ENCODE measurements at places on chromosomes 1 and 21. TPM values are rescaled to one million over a fixed set of nuclear protein-coding genes. Genes with fewer than 3 reads are reported as not detected.
A peak's percentile ranks its signal among the peaks of the same experiment; 100 is the strongest.

- H3K4me3 ChIP-seq, result no peak overlapping the region
- H3K27me3 ChIP-seq, result peaks cover 49% of the 10 kb centered on the region
- no peaks in the 10 kb centered on the region for H3K36me3 ChIP-seq
- H3K4me1 ChIP-seq, result no peaks in the 10 kb centered on the region
- no peak for DNase-seq
Measured at GRCh38 chr1:20202166-20202565, 15.8 kb upstream of the PLA2G2C start.

GRCh38 chr1:13960375-13960987 is 260.5 kb downstream of the PRDM2 start:
- H3K4me1 ChIP-seq, result peaks cover 4% of the 10 kb centered on the region
- H3K27me3 ChIP-seq, result peaks cover 66% of the 10 kb centered on the region
- DNase-seq, result peak; percentile 32
- H3K36me3 ChIP-seq, result no peaks in the 10 kb centered on the region

DNA sequence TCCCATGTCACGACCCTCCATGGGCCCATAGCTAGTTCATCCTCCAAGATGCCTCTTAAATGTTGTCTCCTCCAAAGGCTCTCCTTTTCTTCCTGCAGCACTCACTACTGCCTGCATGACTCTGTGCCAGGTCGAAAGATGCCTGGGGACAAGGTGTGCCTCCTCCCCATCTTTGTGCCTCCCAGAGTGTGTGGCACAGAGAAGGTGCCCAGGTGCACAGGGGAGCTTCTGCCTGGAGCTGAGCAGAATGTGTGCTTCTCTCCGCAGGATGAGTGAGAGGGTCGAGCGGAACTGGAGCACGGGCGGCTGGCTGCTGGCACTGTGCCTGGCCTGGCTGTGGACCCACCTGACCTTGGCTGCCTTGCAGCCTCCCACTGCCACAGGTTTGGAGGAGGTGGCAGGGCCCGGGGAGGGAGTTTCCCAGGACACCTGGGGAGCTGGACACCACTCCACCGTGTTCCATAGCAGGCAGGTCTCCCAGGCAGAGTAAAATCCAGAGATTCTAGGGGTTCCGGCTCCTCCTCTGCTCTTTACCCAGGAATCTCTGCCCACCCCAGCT is 6.9 kb upstream of the PPM1J start:
- H3K4me1 ChIP-seq, result peaks cover 22% of the 10 kb centered on the region
- H3K4me3 ChIP-seq, result peak overlapping the region; percentile 67
- no peak for DNase-seq

TINAGL1 gene
- total RNA-seq, result 212 TPM

GRCh38 chr1:59446257-59446901 is 149.5 kb downstream of the FGGY start:
- H3K4me1 ChIP-seq, result peaks cover 66% of the 10 kb centered on the region
- peaks cover 3% of the 10 kb centered on the region for H3K36me3 ChIP-seq
- H3K4me3 ChIP-seq, result no peak overlapping the region
- no peak for DNase-seq

DNA sequence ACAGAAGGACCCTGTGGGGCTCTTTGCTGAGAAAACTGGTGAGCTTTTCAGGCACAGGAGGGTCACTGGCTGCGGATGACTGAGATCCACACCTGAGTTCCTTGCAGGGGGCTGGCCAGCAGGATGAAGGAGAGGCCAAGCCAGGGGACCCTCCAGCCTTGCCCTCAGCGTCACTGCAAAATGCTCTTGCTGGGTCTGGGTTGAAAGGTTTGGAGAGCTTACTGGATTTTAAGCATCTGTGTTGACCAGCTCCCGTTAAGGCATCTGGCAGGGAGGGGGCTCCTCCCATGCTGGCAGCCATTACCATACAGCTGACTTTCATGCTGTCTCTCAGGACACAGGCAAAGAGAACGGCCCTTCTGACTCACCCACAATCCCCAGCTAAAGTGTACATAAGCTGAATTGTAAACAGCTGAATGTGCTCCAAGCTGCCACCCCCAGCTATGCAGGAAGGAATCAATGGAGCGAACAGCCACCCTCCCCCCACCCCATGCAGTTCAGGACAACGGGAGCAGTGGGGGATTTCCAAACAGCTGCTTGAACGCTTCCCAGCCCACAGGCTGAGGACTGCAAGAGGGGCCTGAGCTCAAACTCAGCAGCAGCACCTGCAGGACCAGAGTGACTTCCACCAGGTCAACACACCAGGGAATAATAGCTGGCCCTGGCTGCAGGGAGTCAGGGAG is 21.3 kb upstream of the A3GALT2 start:
- H3K27me3 ChIP-seq, result no peaks in the 10 kb centered on the region
- peaks cover 3% of the 10 kb centered on the region for H3K36me3 ChIP-seq
- H3K27ac ChIP-seq, result peak overlapping the region; percentile 72
- DNase-seq, result no peak
- H3K4me3 ChIP-seq, result no peak overlapping the region

- peaks cover 32% of the 10 kb centered on the region for H3K4me1 ChIP-seq
- no peaks in the 10 kb centered on the region for H3K36me3 ChIP-seq
- no peaks in the 10 kb centered on the region for H3K27me3 ChIP-seq
- H3K4me3 ChIP-seq, result no peak overlapping the region
Measured at GRCh38 chr1:163561580-163562295, 240.0 kb downstream of the NUF2 start.

GRCh38 chr1:68269637-68270430 is 37.5 kb upstream of the WLS start:
- H3K27ac ChIP-seq, result no peak overlapping the region
- no peaks in the 10 kb centered on the region for H3K36me3 ChIP-seq
- H3K4me3 ChIP-seq, result no peak overlapping the region
- no peak for DNase-seq
- no peaks in the 10 kb centered on the region for H3K4me1 ChIP-seq

IVL gene
- total RNA-seq, result 0.11 TPM

- H3K27ac ChIP-seq, result peak overlapping the region; percentile 82
- H3K36me3 ChIP-seq, result peaks cover 17% of the 10 kb centered on the region
- no peak overlapping the region for H3K4me3 ChIP-seq
- peaks cover 41% of the 10 kb centered on the region for H3K4me1 ChIP-seq
- no peak for DNase-seq
Measured at GRCh38 chr1:42973286-42973685, 14.6 kb upstream of the SLC2A1 start.

SLC1A7 gene
- not detected for total RNA-seq

GRCh38 chr1:73205294-73205973 is 923.1 kb upstream of the NEGR1 start:
- H3K36me3 ChIP-seq, result no peaks in the 10 kb centered on the region
- no peak for DNase-seq
- no peak overlapping the region for H3K4me3 ChIP-seq
- no peaks in the 10 kb centered on the region for H3K4me1 ChIP-seq
- H3K27ac ChIP-seq, result no peak overlapping the region

ABCG1 gene
- total RNA-seq, result 4.4 TPM

SUMO3 gene
- 84.5 TPM for total RNA-seq

- H3K4me3 ChIP-seq, result no peak overlapping the region
- H3K36me3 ChIP-seq, result no peaks in the 10 kb centered on the region
- H3K4me1 ChIP-seq, result no peaks in the 10 kb centered on the region
- no peak overlapping the region for H3K27ac ChIP-seq
- no peak for DNase-seq
- H3K27me3 ChIP-seq, result no peaks in the 10 kb centered on the region
Measured at GRCh38 chr1:43319288-43319687, 18.3 kb upstream of the MPL start.

GRCh38 chr1:85393490-85393889 is 71.5 kb downstream of the DDAH1 start:
- H3K27me3 ChIP-seq, result no peaks in the 10 kb centered on the region
- H3K27ac ChIP-seq, result no peak overlapping the region
- no peak for DNase-seq
- H3K4me3 ChIP-seq, result no peak overlapping the region
- H3K4me1 ChIP-seq, result peaks cover 10% of the 10 kb centered on the region

CR1 gene
- 0.09 TPM for total RNA-seq

DNA sequence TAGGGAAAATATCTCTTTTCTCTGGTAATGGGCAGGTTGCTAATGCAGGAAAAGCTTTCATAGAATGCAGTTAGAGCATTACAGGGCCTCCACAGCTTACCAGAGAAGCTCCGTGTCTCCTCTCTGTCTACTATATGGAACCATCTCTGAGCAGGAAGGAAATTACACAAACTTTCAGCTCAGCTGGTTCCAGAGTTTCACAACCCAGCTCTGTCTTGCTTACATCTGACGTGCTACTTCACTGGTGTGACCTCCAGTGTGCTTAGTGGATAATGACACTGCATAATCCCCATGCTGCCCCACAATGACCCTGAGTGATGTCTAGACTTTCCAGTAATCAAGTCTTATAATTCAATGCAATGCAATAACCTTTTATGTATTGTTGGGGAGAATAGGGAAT is 4.3 kb upstream of the FGGY start:
- H3K4me1 ChIP-seq, result peaks cover 28% of the 10 kb centered on the region
- no peaks in the 10 kb centered on the region for H3K27me3 ChIP-seq
- no peak for DNase-seq
- H3K36me3 ChIP-seq, result no peaks in the 10 kb centered on the region

MYOG gene
- not detected for total RNA-seq

- H3K27ac ChIP-seq, result no peak overlapping the region
- H3K4me3 ChIP-seq, result no peak overlapping the region
- peaks cover 50% of the 10 kb centered on the region for H3K27me3 ChIP-seq
- no peaks in the 10 kb centered on the region for H3K36me3 ChIP-seq
- DNase-seq, result no peak
Measured at GRCh38 chr1:77273891-77274290, 7.9 kb upstream of the AK5 start.

GRCh38 chr1:42152119-42152518 is 1.1 kb upstream of the GUCA2B start:
- no peak overlapping the region for H3K27ac ChIP-seq
- H3K36me3 ChIP-seq, result no peaks in the 10 kb centered on the region
- no peak for DNase-seq
- H3K27me3 ChIP-seq, result peaks cover 23% of the 10 kb centered on the region

HPDL gene
- total RNA-seq, result 2.4 TPM

NUP210L gene
- 0.04 TPM for total RNA-seq

GRCh38 chr1:3651026-3651929 is 1.0 kb upstream of the TP73 start:
- H3K36me3 ChIP-seq, result peaks cover 3% of the 10 kb centered on the region
- DNase-seq, result no peak
- peak overlapping the region; percentile 37 for H3K4me3 ChIP-seq
- H3K4me1 ChIP-seq, result peaks cover 17% of the 10 kb centered on the region
- peaks cover 55% of the 10 kb centered on the region for H3K27me3 ChIP-seq
- H3K27ac ChIP-seq, result no peak overlapping the region

LRRC8B gene
- 13.9 TPM for total RNA-seq

RPE65 gene
- total RNA-seq, result not detected

DNA sequence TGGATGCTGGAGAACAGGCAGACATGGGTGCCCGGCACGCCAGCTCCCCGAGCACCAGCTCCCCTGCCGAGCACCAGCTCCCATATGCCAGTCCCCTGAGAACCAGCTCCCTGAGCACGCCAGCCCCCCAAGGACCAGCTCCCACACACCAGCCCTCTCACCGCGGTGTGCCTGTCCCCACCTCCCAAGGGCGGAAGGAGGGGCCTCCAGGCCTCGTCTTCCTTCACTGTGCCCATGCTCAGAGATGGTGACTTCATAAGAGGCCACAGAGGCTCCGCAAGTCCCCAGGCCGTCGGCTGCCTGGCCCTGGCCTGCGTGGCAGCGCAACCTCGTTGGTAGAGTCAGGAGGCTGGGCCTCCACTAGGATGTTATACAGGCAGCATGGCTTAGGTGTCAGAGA is 69.1 kb downstream of the AGPAT3 start:
- H3K27ac ChIP-seq, result no peak overlapping the region
- no peak for DNase-seq
- H3K36me3 ChIP-seq, result peaks cover 14% of the 10 kb centered on the region
- H3K4me3 ChIP-seq, result no peak overlapping the region
- H3K27me3 ChIP-seq, result no peaks in the 10 kb centered on the region
